ENCODE measurements at places on chromosomes 5 and 9.

DNA sequence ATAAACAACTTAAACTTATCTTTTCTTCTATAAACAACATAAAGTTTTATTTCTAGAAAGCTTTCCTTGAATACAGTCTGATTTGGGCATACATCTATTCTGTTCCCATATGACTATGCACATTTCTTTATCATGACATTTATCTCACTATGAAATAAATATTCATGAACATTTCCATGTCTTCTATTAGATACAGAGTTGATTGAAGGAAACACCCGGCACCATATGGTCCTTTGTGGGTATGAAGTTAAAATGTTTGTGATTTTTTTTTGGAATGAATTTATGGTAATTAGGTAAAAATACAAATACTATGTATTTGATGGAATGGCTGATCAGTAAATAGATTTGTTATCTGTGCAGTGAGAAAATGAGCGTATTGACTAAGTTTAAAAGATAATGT is 1209.8 kb upstream of the ACO1 start:
- no peak for DNase-seq

DNA sequence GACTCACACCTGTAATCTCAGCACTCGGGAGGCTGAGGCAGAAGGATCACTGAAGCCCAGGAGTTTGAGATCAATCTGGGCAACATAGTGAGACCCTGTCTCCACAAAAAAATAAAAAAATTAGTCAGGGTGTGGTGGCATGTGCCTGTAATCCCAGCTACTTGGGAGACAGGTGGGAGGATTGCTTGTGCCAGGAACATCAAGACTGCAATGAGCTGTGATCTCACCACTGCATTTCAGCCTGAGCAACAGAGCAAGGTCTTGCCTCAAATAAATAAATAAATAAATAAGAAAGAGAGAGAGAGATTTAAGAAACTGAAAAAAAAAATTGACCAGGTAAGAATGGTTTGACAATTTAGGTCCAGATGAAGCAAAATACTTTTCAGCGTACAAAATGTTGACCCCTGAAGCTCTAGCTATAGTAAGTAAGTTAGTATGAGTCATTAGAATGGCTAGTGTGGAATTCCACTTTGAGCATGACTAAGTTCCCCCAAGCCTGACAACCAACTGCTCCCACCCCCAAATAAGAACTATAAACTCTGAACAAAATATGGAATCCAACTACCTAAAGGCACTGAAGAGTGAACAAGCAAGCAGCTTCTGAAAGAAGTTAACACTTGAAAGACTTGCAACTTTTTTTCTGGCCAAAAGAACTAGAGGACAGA is 217.8 kb upstream of the TLE4 start:
- DNase-seq: no peak

DNA sequence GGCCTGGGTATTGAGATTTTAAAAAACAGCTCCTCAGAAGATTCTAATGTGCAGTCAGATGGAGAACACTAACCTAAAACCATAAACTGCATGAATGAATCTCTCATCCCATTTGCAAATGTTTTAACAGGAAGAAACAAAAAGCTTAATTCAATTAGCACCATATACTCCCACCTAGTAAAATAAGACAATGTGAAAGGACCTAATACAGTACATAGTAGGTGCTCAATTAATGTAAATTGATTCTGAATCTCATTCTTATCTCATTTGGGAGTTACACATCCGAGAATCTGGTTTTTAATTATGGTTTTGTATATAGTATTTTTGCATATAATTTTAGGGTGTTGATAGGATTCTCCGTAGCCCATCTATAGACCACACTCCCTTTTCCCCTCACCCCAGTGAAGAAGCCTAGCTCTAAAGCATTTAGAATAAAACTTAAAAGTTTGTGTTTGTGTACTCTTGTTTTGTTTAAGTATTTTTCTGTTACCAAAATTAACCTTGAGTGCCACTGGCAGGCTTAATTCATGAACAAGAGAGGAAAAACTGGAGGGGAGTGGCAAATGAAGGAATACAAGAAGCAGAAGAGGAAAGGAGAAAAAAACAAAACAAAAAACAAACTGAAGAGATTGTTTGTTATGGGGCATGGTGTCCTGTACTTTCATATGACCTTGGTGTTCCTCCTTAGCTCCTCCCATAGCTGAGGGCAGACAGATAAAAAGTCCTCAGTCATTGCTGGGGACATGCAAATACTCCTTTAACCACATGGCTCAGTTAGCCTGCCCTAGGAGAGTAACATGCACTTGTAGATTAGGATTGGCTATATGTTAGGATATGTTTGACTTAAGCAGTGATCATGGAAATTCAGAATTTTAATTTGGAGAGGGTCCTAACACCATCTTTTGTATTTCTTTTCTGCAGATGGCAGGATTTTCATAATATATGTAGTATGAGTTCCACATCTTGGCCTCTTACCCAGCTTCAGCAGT is 1.2 kb downstream of the RNF14 start:
- no peak for DNase-seq

GRCh38 chr9:124197177-124198095 is 60.3 kb upstream of the NEK6 start:
- no peak for DNase-seq

DNA sequence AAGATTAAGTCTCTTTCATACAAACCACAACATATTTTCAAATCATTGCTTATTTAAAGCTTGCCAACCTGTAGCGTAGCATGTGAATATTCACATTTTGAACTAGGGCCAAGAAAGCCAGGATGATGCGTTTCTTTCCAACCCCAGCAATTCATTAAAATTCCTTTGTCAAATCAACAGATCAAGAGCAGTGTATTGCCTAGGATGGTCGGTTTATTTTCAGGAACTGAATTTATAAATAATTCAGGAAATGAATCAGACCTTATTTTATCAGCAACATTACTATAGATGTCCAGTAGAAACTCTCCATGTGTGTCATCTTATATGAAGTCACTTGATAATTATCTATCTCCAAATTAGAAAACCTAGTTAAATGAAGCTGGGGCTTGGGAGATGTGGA is 13.2 kb upstream of the AUH start:
- no peak for DNase-seq

- no peak for DNase-seq
Measured at GRCh38 chr9:133251773-133252172, 23.2 kb downstream of the ABO start.
